ENCODE measurements at places on chromosomes 2 and 18.

DNA sequence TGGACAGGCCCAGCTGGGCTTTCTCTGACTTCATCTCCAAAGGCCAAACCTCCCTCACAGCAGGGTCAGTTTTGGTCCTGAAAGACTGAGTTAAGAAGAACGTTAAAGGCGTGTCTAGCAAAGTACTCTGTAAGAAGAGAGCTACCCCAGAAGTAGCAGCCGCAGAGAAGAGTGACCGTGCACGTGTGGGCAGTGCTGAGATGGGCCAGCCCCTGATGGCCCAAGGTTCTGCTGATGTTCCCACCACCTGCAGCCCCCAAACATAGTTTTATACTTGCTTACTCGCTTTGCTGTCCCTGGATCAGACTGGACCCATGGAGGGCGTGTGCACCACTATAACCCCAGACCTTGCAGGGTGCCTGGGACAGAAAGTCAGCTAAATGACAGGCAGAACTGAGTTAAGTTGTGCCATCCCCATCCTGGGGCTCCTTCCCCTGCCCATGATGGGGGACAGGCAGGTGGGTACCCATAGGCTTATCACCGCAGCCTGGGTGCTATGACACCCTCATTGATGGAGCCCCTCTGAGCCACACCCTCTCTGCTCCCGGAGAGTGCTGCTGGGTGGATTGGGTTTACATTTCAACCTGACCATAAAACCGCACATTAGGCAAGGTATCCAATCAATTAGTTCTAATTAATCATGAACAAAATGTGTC is 367.3 kb upstream of the HS6ST1 start:
- no peak for ATAC-seq

DNA sequence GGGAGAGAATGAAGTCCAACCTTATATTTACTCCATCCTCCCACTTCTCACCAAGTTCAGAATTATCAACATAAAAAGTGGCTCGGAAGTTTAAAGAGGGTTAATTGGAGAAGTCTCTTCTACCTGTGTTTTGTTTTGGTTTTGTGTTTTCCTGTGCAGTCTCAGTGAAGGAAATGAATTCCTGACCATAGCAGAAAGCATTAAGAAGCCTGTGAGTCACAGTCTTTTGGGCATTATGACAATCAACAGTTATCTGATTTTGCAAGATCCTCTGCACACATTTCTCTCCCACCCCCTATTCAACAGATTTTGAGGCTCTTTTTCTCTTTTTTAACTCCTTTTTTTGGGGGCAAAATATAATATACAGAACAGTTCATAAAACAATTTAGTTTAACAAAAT is 8.6 kb upstream of the RPL37A start:
- ATAC-seq: no peak

GRCh38 chr2:241560883-241561474 is 2.4 kb downstream of the BOK start:
- ATAC-seq: no peak

DNA sequence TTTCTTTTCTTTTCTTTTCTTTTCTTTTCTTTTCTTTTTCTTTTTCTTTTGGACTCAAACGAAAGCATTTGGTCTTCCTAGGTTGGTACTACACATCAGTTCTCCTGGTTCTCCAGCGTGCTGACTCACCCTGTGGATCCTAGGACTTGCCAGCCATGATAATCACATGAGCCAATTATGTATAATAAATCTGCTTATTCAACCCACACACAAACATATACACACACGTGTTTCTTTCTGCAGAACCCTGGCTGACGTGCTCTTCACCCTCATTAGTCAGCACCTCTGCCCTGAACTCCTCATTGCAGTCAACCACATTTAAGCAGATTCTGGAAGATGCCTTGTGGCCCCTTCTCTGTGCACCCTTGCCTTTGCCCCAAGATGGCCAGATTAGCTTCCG is 162.4 kb upstream of the MYT1L start:
- ATAC-seq: peak; percentile 63

- ATAC-seq: no peak
Measured at GRCh38 chr2:117058366-117058765, 756.1 kb upstream of the DDX18 start.

- ATAC-seq: no peak
Measured at GRCh38 chr18:76507830-76508385, 12.9 kb upstream of the ZNF516 start.

DNA sequence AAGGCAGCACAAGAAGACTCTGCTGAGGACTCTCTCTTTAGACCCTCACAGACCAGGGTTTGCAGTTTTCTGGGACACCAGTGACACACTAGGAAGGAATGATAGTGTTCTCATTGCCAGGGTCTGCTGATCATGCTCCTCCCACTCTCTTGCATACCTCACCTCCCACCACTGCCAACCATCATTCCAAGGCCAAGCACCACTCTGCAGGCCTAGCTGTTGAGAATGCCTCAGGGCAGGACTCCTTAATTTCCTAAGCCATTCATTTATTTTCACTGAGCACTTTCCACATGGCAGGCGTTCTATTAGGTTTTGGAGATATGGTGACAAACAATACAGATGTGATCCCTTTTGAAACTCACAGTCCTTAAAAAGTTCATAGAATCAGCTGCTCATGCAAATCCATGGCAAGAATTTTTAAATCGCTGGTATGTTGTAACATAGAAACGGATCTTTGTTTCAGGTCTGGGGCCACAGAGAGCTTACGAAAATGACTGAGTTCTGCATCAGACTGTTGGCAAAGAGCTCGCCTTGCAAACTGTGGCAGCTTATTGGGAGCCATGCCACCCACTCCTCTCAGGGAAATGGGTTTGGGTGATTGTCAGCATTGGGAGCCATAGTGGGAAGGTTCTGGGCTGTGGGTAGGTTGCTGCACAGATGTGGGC is 78.5 kb downstream of the XDH start:
- peak; percentile 33 for ATAC-seq

DNA sequence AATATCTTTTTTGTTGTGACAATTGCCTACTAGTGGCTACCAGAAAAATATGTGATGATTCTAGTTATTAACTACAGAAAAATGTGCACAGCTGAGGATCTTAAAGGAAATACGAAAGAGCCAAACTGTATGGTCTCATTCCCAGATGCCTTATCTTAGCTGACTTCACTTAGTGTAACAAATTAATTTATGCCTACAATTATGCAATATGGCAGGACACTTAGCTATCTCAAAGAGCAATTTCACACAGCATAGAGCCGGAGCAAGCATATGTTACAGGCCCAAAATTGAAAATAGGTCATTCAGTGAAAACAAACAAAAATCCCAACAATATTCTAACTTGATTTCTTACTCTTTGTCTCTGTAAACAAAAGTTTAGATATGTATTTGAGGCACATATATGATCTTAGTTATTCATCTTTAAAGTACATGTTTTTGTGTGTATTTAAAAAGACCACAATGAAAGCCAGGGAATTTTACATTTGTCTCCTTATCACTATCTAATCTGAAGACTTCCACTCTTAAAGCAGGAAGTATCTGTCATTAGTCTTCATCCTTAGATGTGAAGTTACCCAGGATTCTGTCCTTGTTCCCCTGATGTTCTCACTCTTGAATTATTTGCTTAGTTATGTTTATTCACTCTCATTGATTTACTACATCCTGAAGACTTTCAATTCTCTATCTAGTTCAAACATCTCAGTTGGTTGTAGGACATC is 1579.0 kb upstream of the NXPH2 start:
- no peak for ATAC-seq

GRCh38 chr2:219178377-219179175 is 501 bp downstream of the RETREG2 start:
- peak; percentile 14 for ATAC-seq

GRCh38 chr2:144546933-144547332 is 27.0 kb upstream of the ZEB2 start:
- ATAC-seq: no peak

DNA sequence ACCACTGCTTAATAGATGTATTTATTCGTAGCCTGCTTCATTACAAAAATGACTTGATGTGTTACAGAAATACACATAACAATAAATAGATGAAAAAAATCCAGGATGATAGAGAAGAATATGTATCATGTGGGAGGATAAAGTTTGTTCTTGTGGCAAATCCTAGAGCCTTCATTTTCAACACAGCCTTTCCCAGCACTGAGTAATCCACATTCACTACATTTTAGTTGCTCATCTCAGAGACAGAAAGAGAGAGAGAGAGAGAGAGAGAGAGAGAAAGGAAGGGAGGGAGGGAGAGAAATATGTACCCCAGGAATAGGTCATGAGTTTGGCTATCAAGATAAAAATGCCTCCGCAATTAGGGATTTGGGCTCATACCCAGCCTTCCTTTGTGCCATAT is 144.3 kb downstream of the RBMS1 start:
- ATAC-seq: no peak

DNA sequence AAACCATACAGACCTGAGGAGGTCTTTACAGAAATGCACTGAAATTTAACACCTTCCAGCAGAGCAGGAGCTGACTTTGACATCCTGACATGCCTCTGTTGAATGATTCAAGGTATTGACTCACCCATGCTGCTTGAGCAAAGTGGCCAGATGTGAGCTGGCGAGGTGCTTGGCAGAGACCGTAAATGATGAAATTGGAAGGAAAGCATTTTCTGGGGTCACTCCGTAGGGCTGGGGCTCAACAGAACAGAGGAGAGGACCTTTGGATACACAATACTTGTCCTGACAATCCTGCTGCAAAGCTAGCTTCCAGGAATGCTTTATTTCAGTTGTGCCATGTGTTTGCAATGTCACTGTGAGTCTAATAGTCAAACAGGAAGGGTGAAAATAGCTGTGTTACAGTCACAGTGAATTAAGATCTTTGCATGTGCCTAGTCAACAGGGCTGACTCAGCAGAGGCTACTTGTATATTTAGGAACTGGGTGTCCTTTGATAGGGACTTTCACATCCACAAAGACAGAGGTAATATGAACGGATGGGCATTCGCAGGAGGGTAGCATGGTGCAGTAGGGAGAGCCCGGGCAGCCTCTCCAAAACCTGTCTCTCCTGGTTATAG is 31.6 kb upstream of the NCK2 start:
- peak; percentile 84 for ATAC-seq

DNA sequence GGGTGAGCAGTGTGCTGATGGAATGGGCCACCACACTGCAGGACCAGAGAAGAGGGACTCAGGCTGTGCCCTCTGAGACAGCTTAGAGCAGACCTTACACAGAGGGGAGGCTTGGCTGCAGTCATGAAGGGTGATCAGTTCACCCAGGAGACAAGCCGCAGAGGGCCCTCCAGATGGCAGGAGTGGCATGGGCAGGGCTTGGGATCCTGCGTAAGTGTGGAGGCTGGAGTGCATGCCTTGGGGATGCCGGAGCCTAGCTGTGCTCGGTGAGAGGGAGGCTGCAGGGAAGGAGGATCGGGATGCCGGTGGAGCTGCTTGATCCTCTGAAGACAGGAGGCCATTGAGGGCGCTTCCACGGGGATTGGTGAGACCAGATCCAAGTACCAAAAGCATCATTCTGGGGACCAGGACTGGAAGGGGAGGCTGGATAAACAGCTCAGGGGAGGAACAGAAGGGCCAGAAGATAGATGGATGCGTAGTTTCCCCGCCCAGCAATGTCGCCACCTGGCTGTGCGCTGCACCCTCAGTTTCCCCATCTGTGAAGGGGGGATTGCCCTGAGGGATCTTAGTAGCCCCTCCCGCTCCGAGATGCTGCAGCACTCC is 163.4 kb downstream of the INHBB start:
- no peak for ATAC-seq

- ATAC-seq: no peak
Measured at GRCh38 chr2:215609089-215610032, 173.5 kb upstream of the FN1 start.

- no peak for ATAC-seq
Measured at GRCh38 chr2:224094413-224094812, 55.3 kb upstream of the SERPINE2 start.

DNA sequence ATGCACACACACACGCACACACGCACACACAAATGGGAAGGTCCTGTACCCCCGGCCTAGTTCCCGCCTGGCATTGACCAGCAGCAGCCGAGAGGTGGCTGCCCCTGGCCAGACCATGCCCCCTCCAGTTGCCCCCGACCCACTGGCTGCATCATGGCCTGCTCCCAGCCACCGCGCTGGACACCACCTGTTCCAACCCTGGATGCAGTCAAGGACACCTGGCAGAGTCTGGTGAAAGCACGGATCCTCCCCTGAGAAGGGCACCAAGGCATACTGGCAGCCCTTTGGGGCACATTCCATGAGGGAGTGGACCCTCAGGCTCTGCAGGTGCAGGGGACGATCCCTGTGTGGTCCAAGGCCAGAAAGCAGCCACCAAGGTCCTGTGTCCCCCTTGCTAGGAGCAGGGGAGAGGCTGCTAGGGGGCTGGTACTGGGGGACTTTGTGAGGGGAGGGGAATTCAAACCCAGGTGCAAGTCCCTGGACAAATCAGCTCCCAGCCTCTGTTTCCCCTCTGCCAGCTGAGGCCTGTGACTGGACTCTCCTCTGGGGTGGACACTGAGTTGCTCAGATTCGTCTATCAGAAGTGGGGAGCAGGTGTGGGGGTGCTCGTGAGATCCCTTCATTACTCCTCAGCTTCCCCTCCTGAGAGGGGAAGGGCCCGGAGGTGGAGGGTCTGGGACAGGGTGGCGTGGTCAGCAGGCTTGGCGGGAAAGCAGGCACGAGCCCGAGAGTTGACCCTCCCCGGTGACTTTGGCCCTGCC is 3.5 kb downstream of the ESPNL start:
- no peak for ATAC-seq

DNA sequence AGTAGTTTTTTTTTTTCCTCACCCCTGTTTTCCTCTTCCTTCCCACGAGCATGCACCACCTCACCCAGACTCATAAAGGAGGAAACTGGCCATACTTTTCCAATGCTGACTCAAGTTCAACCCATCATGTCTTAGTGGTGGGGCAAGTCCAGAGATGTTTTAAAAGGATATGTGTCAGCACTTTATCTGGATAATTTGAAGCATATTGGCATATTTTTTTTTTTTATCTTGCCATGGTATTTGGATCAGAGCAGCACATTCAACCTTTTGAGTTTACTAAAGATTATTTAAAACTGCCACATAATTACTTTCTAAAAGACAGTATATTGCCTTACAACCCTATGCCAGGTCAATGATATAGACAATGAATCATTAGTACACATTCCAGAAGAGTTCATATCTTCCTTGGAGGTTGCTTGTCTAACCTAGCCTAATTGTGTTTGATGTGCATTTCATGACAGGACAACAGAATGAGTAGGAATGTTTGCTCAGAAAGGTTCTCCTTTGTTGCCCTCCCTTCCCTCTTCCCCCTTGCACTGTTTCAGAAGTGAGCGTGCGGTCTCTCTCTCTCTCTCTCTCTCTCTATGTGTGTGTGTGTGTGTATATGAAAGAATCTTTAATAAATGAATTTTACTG is 950.7 kb upstream of the FAM98A start:
- no peak for ATAC-seq

DNA sequence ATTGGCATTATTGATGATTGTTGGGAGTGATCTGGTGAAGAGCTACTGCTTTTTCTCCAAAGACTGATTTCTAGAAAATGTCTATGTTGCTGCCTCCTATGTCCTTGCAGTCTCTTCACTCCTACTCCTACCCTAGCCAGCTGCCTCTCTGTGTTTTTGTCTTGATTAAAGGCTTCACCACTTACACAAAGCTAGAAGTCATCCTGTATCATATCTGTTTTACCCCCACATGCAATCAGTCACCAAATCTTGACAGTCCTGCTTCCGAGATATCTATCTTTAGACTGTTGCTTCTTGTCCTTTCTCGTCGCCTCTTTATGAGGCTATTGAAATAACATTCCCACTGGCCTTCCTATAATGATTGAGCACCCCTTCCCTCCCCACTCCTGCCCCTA is 84.5 kb upstream of the ITGA4 start:
- no peak for ATAC-seq
